ENCODE measurements at places on chromosomes 4 and X. TPM values are rescaled to one million over a fixed set of nuclear protein-coding genes. Genes with fewer than 3 reads are reported as not detected.

The POU3F4 gene
- not detected for total RNA-seq

The MAGIX gene
- 5.6 TPM for total RNA-seq

The IGFBP7 gene
- total RNA-seq, result 96.1 TPM

The KLB gene
- total RNA-seq, result 0.37 TPM

The ZNF595 gene
- 12.6 TPM for total RNA-seq

DNA sequence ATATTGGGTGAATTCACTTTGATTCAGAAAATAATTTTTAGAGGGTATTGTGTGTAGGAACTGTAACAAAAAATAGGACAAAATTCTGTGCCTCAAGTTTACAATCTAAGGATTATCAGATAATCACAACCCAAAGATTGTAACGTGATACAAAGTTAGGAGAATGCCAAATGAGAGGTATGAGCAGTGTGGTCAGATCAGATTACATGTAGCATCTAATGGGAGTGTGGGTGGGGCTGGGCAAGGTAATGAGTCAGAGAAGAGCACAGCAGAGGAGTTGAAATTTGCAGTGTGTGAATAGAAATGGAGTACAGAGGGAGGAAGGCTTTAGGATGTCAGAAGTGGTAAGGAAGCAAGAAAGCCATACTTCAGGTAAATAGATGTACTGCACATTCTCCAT lies 103.4 kb upstream of the TEX13A start:
- no peak for DNase-seq

DNA sequence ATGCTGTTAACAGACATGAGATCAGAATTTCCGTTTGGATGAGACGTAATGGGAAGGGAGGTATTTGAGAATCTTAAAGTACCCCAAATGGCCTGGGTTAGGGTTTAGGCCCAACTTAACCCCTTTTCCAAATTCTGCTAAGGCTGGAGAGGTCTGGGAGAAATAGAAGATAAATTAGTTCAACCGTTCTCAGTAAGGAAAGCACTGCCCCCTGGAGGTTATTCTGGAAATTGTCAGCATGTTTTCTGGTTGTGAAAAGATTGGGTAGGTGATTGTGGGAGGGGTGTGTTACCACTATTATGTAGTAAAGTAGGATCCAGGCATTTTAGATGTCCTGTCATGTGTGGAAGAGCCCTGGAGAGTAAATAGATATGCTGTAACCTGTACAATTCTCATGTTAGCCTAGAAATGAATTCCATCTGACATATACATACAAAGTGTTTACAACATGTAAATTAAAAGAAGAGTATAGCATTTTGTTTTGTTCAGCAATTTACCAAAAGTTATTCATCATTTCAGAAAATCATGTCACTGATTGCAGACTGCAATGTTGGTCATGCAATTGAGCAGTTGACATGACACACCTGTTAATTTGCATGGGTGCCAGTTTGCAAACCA lies 26.8 kb upstream of the GRXCR1 start:
- DNase-seq, result peak; percentile 44

DNA sequence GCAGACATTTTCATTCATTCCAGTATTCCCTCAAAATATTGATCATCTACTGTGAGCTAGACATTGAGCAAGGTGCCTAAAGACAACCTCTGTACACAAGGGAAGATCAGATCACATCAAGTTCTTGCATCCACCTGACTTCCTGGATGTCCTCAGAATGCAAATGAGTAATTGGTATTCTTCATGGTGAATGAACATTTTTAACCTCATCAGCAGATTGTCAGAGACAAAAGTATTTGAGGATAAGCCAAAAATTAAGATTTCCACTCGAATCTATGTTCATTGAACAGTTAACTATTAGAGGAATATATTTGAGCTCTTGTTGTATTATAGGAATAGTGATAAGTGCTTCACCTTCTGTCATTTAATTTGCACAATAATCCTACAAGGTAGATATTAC lies 1.3 kb downstream of the SMARCAD1 start:
- DNase-seq, result no peak

Data from transverse colon (tissue), 4 donors.